Activated CD8-positive, alpha-beta memory T cell treated with anti-CD3 and anti-CD28 coated beads, Interleukin-2, amount 10 ng/mL, durations not matched to agents 7 days and 5 days (primary cell): ENCODE measurements at places on chromosomes 7 and 10.

GRCh38 chr7:26857506-26858240 lies 6.7 kb downstream of the SKAP2 start:
- no peak for DNase-seq
- no peak overlapping the region for H3K27ac ChIP-seq
- peaks cover 3% of the 10 kb centered on the region for H3K36me3 ChIP-seq

DNA sequence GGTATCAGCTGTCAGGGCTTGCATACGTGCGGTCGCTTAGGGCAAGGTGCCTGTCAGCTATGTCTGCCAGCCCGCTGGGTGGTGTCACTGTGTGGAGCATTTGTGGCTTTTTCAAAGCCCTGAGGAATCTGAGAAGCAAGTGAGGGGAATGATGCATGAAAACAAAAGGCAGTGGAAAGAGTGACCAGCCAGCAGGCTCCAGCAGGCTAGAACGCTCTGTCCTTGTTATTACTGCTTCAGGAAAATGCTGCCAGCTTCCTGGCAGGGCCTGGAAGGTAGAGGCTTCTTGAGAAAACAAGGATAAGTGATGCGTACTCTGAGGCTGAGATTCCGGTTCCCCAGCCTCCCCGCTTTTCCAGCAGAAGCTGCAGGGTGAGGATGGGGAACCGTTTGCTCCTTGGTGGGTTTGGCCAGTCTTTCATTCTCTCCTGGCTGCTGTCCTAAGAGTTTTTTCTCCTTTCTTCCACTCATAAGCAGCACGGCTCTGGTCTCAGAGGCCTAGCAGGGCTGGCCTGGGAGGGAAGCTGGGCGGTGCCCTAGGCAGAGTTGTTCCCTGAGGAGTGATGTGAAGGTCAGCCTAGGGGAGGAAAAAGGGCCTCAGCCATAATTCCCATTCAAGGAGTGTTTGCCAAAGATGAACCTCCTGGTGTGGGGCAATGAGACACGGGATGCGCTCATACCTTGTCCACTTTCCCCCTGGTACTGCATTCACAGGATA lies 42.8 kb upstream of the MKLN1 start:
- H3K27me3 ChIP-seq, result no peaks in the 10 kb centered on the region
- no peak for DNase-seq
- peaks cover 3% of the 10 kb centered on the region for H3K36me3 ChIP-seq
- H3K4me3 ChIP-seq, result no peak overlapping the region
- H3K4me1 ChIP-seq, result no peaks in the 10 kb centered on the region
- no peak overlapping the region for H3K27ac ChIP-seq

DNA sequence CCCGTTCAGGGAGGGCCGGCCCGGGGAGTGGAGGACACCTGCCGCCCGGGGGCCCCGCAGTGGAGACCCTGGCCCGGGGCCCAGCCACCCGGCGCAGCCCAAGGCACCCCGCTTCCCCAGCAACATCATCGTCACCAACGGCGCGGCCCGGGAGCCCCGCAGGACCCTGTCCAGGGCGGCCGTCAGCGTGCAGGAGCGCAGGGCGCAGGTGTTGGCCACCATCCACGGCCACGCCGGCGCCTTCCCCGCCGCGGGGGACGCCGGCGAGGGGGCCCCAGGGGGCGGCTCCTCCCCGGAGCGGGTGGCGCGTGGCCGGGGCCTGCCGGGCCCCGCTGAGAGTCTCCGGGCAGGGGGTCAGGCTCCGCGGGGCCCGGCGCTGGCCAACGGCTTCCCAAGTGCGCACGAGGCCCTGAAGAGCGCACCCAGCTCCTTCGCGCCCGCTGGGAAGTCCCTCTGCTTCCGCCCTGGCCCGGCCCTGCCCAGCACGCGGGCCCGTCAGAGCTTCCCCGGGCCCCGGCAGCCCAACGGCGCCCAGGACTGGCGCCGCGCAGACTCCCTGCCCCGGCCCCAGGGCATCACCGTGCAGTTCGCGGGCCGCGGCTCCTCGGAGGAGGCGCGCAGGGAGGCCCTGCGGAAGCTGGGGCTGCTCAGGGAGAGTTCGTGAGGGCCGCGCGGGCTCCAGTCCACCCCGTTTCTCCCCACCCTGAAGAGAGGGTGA lies 46.7 kb downstream of the PROSER2 start:
- no peak overlapping the region for H3K27ac ChIP-seq
- no peaks in the 10 kb centered on the region for H3K36me3 ChIP-seq
- DNase-seq, result no peak
- H3K4me3 ChIP-seq, result no peak overlapping the region

- H3K27me3 ChIP-seq, result no peaks in the 10 kb centered on the region
- H3K27ac ChIP-seq, result no peak overlapping the region
- no peak overlapping the region for H3K4me3 ChIP-seq
- no peak for DNase-seq
- no peaks in the 10 kb centered on the region for H3K36me3 ChIP-seq
These were observed 80.1 kb downstream of the SVIL start for GRCh38 chr10:29554660-29555059.

DNA sequence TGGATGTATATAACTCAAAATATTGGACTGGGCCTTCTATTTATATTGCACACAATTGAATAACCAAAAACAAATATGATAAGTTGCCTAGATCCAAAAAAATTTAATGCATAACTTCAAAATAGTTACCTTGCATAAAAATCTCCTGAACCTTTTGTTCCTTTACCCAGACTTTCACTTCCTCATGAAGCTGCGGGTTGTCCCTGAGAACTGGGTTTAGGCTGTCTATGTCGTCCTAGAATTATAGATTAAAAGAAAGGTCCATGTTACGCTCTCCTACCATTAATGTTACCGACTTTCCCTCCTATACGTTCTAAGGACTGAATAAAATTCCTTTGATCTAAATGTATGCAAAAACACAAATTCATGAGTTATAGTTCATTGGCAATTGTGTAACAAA lies 86.6 kb downstream of the NRBF2 start:
- H3K36me3 ChIP-seq, result peaks cover 25% of the 10 kb centered on the region
- no peak for DNase-seq
- H3K4me3 ChIP-seq, result no peak overlapping the region
- no peak overlapping the region for H3K27ac ChIP-seq
- H3K27me3 ChIP-seq, result no peaks in the 10 kb centered on the region

GRCh38 chr10:117137911-117138642 lies at the start of gene VAX1:
VAX1 (minus strand) TSS chr10:117138270; CDS start chr10:117138056, 214 bp downstream.
- DNase-seq, result no peak
- peak within 1 kb of the TSS; percentile 66 for H3K27ac ChIP-seq
- H3K4me3 ChIP-seq, result no peak within 1 kb of the TSS
- peaks cover 2% of the 10 kb centered on the region for H3K4me1 ChIP-seq
- peaks cover 5% of the 10 kb centered on the region for H3K36me3 ChIP-seq
- peaks cover 81% of the 10 kb centered on the region for H3K27me3 ChIP-seq

GRCh38 chr10:24597426-24597825 lies 126.3 kb downstream of the ARHGAP21 start:
- H3K27me3 ChIP-seq, result no peaks in the 10 kb centered on the region
- H3K36me3 ChIP-seq, result peaks cover 23% of the 10 kb centered on the region
- H3K4me1 ChIP-seq, result peaks cover 8% of the 10 kb centered on the region
- DNase-seq, result no peak
- no peak overlapping the region for H3K4me3 ChIP-seq
- no peak overlapping the region for H3K27ac ChIP-seq

DNA sequence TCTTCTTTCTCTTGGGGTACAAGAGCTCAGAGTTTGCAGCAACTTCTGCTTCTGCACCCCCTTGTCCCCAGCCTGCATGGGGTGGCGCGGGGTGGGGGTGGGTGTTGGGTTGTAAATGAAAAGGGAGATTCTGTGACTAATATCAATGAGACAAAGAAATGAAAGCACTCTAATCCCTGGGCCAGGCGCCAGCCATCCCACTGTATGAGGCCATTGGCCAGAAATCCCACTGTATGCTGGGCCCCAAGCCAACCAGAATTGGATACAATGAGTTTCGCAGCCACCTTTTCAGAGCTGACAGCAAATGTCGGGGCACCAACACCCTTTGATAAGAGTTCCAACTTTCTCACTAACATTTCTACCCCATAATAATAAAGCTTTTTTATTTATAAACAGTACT lies 10.9 kb upstream of the PTN start:
- H3K27ac ChIP-seq, result no peak overlapping the region
- H3K36me3 ChIP-seq, result no peaks in the 10 kb centered on the region
- no peak for DNase-seq
- no peak overlapping the region for H3K4me3 ChIP-seq
- H3K27me3 ChIP-seq, result no peaks in the 10 kb centered on the region
- H3K4me1 ChIP-seq, result no peaks in the 10 kb centered on the region

DNA sequence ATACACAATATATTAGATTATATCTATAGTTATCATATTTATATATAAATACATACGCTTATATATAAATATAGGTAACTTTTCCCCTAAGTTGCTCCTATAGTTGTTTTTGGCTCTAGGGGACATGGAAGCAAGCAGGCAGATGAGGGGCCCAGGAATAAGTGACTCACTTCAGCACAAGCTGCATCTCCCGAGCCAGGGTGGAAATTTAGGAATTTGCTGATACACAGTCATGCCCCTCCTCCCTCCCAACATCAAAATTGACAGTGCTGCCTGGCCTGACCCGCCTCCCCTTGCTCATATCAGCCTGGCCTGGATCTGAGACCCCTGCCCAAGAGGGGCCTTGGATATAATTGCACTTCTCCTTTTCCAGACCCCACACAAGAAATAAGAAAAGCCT lies 33.8 kb downstream of the MKI67 start:
- DNase-seq, result no peak
- H3K4me1 ChIP-seq, result peaks cover 39% of the 10 kb centered on the region
- no peak overlapping the region for H3K4me3 ChIP-seq
- H3K27ac ChIP-seq, result no peak overlapping the region

DNA sequence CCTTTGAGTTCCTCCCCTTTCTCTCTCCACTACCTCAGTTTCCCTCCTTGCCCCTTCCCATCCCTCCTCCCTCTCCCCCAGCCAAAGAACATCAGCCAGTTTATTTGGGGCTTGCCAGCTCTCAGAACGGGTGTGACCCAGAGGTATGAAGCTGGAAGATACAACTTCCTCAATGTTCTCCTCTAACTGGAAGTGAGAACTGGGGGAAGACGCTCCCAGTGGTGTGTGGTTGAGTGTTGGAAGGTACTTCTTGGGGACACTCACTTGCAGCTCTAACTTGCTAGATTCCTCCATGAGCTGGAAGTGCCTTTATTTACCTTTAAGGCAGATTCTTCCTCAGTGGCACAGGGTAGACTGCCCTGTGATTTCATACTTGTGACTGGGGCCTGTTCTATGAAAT lies 110.5 kb upstream of the HABP2 start:
- H3K4me1 ChIP-seq, result no peaks in the 10 kb centered on the region
- H3K27ac ChIP-seq, result no peak overlapping the region
- H3K36me3 ChIP-seq, result no peaks in the 10 kb centered on the region
- no peak overlapping the region for H3K4me3 ChIP-seq

DNA sequence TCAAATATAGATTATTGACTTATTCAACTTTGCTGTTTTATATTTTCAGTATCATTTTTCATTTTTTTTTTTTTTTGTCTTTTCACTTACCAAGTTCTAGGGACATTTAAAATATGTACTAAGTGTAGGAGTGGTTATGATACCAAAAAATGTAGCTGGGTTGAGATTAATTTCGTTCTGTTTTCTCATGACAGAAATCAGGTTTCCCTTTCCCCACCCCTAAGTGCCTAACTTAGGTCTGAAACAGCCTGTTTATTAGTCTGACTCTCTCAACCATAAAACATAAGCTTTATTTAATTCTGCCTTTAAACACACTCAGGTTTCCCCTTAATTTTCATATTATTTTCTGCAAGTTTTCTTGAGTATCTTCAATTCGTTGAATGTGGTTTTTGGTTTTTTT lies 22.1 kb downstream of the TMEM106B start:
- H3K4me3 ChIP-seq, result no peak overlapping the region
- DNase-seq, result no peak
- H3K27me3 ChIP-seq, result no peaks in the 10 kb centered on the region
- peaks cover 31% of the 10 kb centered on the region for H3K36me3 ChIP-seq
- H3K4me1 ChIP-seq, result peaks cover 3% of the 10 kb centered on the region

DNA sequence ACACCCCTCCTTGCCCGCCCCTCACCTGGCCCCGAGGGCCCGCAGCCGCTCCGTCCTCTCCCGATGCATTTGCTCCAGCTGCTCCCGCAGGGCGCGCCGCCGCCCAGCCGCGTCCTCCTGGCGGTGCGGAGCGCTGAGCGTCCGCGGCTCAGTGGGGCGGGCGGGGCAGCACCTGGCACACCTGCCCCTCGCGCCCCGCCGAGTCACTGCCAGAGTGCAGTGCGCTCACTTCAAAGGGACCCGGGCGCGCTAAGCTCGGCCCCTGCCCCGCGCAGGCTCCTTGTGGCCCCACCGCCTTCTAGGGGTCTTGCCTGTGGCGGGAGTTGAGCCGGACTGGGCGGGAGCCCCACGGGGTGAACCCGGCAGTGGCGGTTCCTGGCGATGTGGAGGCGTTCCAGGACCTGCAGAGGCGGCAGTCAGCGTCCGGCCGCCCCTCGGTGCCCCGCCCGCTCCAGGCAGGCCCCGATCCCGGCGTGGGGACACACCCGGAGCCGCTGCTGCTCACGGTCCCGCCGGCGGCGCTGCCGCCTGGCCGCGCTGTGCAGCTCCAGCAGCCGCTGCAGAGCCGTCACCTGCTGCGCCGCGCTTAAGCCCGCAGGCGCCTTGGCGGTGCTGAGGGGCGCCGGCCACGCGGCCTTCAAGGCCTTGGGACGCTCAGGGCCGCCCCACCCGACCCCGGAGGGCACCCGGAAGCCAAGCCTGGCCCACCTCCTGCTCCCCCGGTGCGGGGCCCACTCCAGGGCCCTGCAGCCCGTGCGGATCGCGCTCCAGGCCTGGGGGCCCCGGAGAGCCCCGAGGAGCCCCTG lies 6.7 kb downstream of the ATP6V1F start:
- peaks cover 25% of the 10 kb centered on the region for H3K27me3 ChIP-seq
- H3K27ac ChIP-seq, result no peak overlapping the region
- peaks cover 5% of the 10 kb centered on the region for H3K4me1 ChIP-seq
- peak overlapping the region; percentile 43 for H3K4me3 ChIP-seq
- peak; percentile 57 for DNase-seq
- peaks cover 3% of the 10 kb centered on the region for H3K36me3 ChIP-seq

DNA sequence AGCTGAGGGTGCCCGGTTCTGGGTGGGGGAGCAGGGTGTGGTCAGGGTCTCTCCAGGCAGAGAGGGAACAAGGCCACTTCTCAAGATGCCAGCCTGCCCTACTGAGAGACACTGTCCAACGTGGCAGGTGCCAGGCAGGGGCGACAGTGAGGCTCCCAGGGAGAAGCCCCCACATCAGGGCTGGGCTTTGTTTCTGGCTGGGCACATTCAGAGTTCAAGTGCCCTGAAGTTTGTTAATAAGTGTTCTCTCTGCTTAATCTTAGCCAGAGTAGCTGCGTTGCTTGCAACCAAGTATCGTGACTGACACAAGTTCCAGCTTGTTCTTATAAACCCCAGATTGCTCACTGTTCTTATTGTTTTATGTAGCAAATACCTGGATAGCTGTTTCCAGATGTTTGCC lies 21.8 kb downstream of the FOXL3 start:
- H3K27me3 ChIP-seq, result peaks cover 32% of the 10 kb centered on the region
- DNase-seq, result no peak
- no peaks in the 10 kb centered on the region for H3K36me3 ChIP-seq
- H3K4me3 ChIP-seq, result no peak overlapping the region

DNA sequence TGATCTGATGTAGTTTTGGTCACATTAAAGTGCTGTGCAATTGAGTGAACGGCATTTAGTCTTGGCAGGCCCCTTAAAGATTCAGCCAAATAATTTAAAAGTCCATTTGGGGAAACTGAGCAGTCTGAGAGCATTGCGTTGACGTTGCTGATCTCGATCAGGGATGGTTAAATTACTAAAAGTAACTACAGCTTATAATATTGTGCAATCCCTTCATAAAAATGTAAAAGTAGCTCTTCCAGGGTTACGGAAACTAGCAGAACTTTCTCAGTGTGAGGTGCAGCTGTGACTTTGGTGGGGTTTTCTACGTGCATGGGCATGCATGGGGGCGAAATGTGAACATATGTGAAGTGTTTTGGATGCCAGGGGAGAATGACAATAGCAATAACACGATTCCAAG lies 184.5 kb upstream of the RNF32 start:
- H3K27ac ChIP-seq, result no peak overlapping the region
- no peaks in the 10 kb centered on the region for H3K36me3 ChIP-seq
- H3K4me1 ChIP-seq, result no peaks in the 10 kb centered on the region
